ENCODE measurements at places on chromosomes 11 and 22. TPM values are rescaled to one million over a fixed set of nuclear protein-coding genes. Genes with fewer than 3 reads are reported as not detected.

The POU2F3 gene
- polyA plus RNA-seq: 0.60 TPM

GRCh38 chr11:63564784-63565350 lies 1.7 kb upstream of the PLAAT2 start:
- no peak for DNase-seq

DNA sequence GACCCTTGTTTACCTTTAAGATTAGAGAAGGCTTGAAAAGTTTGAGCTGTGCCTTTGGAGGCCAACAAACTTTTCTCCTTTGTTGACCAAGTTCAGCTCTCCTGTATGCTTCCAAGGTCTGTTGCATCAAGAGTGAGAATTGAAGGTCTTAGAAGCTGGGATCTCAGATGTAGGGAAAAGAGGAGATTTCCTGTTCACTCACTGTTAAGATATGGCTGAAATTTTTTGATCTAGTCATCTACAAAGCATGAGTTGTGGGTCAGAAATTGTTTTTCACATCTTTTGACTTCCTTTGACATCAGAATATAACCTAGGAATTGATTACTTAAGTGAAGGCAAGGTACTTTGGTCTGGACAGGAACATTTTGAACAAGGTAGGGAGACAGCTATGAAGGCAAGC lies 12.1 kb downstream of the OR51B4 start:
- no peak for DNase-seq

DNA sequence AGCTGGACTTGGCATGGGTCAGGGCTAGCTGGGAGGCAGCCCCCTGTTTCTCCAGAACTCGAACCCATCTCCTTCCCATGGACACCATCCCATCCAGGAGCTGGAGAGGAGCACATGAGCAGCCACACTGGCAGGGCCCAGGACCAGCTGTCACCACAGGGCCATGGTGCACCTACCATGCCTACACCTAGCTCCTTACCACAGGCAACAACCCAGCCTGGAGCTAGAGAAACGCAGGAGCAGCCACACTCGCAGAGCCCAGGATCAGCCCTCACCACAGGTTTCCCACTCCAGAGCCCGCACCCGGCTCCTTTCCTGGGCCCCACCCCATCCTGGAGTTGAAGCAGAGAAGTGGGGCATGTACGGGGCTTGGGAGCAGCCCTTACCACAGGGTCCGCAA lies 50.2 kb downstream of the GAB4 start:
- no peak for DNase-seq

The PLAAT2 gene
- polyA plus RNA-seq: not detected

DNA sequence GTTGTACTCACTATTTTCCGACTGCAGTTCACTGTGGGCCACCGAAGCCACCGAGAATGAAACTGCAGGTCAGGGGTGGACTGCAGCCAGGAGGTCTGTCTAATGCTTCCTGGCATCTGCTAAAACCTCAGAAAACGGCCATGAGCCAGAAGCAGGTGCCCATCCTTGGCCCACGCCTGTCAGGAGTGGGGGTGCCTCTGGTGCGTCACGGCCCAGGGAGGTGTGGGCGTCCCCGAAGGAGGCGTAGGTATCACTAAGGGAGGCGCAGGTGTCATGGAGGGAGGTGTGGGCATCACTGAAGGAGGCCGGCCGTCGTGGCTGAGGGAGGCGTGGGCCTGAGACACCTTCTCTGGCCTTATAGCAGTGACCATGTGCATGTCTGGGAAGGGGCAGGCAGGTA lies 456.2 kb downstream of the TBC1D22A start:
- DNase-seq: no peak

GRCh38 chr11:134229126-134229790 lies 4.8 kb downstream of the VPS26B start:
- no peak for DNase-seq

DNA sequence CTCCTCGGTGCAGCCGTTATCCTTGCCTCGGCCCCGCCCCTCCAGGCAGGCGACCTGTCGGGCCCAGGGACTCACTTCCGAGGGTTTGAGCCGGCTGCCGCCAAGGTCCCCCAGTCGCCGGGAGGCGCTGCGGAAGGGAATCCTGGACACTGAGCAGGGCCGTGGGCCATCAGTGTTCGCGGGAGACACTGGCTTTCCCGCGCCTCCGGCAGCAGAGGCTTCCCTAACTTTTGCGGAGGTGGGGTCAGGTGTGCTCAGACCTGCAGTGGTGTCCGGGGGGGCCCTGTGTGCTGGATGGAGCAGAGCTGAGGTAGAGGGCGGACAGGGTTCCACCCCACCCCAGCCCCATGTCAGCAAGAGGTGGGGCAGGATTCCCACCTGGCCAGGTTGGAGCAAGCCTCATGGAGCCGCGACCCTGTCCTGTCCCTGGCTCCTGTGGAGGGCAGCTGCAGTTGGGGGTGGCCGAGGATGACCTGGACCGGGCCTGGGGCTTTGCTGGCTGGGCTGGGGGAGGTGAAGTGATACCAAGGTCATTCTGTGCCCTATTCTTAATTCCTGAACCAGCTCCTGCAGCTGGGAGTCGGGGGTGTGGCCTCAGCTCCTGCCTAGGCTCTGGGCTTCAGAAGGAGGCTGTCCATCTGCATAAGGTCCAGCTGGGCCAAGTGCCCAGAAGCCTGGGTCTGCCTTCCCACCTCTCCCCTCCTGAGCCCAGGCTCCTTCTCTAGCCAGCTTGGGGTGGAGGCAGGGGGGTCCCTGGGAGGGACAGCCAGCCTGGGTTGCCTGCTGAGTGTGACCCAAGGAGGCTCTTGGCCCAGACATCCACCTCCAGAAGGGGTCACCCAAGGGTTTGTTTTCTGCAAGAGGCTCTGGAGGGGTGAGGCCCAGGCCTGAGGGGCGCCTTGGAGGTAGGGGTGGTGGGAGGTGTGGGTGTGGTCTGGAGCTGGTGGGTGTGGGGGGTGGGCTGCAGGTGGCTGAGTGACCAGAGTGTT lies 8.4 kb downstream of the TSPAN4 start:
- no peak for DNase-seq

DNA sequence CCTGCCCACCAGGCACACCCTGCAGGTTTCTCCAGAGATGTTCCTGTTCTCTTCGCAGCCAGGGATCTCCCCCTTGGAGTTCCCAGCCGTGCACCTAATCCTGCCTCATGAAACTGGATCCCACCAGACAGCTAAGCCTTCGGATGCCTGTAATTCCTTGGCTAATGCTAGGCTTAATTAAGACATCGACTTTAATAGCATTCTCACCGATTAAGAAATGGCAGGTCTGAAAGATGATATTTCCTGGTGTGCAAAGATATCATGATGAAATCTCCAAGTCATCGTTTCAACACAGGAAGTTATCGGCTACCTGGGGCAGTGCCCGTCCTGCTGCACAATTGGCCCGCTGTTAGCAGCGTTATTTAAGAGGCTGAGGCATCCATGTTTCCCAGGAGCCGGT lies 41.5 kb upstream of the CCND1 start:
- DNase-seq: no peak

DNA sequence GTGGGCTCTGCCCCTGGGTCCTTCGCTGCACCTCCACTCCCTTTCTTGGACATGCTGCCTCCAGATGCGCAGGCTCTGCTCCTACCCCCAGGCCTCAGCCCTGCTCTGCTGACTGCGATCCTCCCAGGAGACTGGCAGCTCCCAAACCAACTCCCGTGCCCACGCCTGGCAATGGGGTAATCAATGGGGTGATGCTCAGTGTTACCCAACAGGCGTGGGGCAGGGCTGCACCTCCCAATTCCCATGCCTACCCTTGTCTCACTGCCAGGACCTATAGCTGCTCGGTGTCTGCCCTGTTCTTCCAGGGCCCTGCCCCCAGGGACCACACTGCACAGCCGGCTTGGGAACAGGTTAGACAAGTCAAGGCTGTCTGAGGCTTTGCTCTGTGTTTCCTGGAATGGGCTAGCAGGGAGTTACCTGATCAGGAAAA lies at the start of gene ALDH3B2:
ALDH3B2 (minus strand) TSS at position 182 of the 430 bp plus-strand sequence. CDS start 7,688 bp downstream, outside the sequence.
- DNase-seq: no peak

DNA sequence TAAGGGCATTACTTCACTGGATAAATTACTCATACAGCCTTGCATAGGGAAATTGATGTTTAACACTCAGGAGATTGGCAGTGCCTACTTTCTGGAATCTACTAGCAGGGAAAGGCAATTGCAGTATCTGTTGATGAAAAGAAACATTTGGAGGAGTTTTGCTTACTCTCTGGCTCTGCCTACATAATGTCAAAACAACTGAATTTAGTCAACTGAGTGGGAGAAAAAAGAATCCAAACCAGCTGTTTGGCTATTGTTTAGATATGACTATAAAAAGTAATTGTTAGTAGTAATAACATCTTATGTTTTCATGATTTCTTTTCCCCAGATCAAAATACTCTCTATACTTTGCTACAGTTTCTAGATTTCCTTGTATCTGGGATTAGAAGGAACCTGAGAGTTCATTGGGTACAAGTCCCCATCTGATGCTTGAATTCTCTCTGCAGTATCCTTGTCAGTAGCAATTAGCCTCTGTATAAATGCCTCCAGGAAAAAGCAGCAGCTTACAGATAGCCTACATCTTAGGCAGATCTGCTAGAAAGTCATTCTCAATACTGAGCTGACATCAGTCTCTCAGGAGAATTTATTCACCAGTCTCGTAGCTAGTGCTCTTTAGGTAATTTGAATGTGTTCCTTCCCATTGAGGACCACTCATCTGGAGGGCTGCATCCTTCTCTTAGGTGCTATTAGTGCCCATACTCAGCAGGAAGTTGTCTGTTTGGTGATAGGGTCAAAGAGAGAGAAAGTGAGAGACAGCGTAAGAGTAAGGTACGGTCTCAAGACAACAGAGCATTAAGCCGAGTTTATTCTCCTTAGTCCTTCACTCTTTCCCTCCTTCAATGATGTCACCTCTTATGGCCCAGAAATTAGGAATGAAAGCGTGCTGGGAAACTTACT lies 185.9 kb upstream of the CCDC90B start:
- peak; percentile 11 for DNase-seq
